ENCODE measurements at places on chromosomes 13 and 19.

DNA sequence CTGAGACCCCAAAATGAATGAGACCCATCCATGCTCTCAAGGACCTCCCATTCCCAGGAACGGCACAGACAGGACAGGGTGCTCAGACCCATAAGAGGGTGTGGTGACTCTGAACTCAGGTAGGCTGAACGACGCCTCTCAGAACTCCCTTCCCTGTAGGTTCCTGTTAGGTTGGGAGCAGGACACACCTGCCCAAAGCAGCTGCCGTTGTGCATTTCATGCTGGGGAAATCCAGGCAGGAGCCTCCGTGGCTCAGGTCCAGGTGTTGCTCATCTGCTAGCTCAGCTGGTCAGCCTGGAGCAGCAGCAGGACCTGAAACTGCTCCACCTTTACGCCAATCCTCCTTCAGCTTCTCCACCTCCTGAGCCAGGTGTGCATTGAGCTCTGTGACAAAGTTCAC lies 19.1 kb upstream of the TEX101 start:
- no peak for DNase-seq

GRCh38 chr19:15371786-15372380 lies 7.7 kb downstream of the AKAP8 start:
- no peak for DNase-seq

DNA sequence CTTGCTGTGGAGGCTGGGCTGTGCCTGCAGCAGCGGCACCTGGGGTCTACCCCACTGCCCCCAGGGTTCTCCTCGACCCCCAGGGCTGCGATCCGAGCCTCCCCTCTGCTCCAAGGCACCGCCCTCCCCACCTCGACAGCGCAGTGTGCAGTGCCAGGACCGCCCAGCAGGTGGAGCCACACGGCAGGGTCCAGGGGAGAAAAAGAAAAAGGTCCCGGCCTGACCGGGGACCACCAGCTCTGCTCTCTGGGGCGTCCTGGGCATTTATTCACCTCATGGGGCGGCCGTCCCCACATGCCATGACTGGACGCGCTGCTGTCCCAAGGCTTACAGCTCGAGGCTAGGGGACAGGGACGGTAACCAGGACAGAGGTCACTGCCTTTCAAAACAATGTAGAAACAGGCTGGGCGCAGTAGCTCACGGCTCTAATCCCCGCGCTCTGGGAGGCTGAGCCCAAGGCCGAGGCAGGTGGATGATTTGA lies 10.6 kb downstream of the REXO1 start:
- DNase-seq: no peak

GRCh38 chr19:39078436-39079200 lies 5.5 kb upstream of the ACP7 start:
- no peak for DNase-seq

DNA sequence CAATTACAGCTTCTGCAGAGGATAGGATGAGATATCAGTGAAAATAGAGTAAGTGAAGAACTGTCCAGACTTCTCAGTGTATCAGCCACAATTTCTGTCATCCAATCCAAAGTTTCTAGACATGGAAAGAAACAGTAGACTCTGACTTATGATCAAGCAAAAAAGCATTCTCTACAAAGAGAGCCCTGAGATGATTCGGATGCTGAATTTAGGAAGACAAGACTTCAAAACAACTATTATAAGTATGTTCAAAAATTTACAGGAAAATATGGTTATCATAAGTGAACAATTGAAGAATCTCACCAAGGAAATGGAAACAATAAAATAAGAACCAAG lies 238.2 kb upstream of the IRS2 start:
- DNase-seq: no peak

GRCh38 chr13:42107421-42107820 lies 59.0 kb downstream of the DGKH start:
- DNase-seq: no peak

DNA sequence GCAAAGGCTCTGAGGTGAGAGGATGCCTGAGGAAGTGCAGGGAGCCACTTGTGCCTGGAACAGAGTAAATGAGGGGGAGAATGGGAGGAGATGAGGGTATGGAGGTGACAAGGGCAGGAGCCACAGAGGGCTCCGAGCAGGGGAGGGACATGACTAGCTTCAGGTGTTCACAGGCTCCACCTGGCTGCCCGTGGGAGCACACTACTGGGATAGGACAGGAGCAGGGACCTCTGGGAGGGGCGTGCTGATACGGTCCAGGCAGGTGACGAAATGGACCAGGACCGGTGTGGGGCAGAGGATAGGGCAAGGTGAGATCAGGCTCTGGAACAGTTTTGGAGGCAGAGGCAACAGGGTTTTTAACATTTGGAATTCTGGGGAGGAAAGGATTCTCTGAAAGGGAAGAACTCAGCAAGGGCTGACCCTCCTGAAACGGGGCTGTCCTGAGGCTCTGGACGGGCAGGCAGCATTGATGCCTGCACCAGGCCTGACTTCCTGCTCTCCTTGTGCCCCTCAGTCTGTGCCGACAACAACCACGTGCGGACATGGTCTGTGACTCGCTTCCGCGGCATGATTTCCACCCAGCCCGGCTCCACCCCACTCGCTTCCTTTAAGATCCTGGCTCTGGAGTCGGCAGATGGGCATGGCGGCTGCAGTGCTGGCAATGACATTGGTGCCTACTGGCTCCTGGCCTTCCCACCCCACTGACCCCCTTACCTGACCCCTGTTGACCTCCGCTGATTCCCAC lies 11.6 kb downstream of the SHKBP1 start:
- no peak for DNase-seq

DNA sequence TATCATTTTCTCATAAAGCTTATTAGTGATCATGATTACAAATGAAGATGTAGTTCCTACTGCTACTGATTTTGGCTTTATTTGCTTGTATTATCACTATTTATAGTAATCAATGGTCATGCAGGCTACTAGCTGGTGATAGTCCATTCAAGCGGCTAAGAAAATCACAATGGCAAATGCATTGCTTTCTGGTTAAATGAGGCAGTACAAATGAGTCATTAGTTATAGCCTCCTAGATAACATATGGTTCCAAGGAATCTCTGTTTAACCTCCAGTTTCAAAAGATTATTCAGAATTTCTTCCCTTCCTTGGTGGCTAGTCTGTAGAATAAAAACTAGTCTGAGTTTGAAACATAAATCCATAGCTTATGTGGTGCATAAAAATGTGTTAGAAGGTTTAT lies 141.3 kb upstream of the HTR2A start:
- no peak for DNase-seq

DNA sequence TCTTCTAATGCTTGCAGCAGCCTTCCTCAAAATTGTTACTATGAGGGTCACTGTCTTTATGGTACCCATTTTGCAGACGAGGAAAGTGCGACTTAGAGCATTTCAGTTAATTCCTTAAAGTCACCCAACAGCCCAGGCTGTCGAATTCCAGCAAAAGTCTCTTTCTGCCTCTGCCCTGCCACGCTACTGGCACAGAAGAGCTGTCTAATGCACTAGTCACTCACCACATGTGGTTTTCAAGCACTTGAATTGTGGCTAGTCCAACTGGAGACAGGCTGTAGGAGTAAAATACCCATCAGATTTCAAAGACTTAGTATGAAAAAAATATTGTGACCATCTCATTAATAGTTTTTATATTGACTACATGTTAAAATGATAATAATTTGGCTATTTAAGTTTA lies 1.7 kb downstream of the FPR1 start:
- no peak for DNase-seq

- no peak for DNase-seq
Measured at GRCh38 chr13:70128098-70128497, 19.8 kb upstream of the KLHL1 start.

- no peak for DNase-seq
Measured at GRCh38 chr13:65613004-65613403, 1617.1 kb downstream of the PCDH9 start.

DNA sequence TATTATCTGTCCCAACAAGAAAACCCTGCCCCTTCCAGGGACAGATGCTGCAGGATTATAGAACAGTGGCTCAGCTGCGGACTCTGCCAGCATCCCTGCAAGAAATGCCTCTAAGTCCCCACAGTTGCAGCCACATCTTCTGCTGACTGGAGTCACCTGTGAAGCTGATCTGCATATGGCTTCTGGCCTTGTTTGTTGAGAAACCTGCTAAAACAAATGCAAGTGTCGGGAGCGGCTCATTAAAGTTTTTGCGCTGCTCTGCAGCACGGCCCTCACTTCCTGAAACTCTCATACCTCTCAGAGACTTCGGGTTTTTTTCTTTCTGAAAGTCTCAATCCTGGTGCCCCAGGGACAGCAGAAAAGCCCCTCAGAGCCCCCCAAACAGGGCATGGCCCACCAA lies 725.0 kb downstream of the UQCRFS1 start:
- no peak for DNase-seq

GRCh38 chr13:21079761-21080592 lies 18.6 kb upstream of the LATS2 start:
- DNase-seq: no peak

DNA sequence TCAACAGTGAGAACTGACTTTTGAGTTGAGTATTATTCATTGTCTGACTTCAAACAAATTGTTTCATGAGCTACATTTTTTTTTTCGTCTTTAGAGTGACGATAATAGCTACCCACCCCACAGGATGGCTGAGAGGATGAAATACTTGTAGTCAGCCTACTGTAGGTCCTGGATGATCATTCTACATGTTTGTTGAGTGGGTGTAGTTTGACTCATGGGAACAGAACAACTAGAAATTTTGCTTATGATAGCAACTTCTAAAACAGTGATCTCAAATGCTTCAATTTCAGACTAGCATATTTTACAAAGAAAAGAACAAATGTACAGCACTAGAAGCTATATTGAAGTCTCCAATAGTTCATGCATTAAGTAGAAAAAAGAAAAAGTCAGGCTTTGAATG lies 651.8 kb downstream of the PCDH9 start:
- no peak for DNase-seq

- DNase-seq: no peak
Measured at GRCh38 chr13:20197361-20197834, 4.7 kb upstream of the GJB2 start.
